ENCODE measurements at places on chromosomes 2 and 18.

- DNase-seq, result no peak
Measured at GRCh38 chr2:153575171-153575853, 96.8 kb upstream of the RPRM start.

- DNase-seq, result peak; percentile 65
Measured at GRCh38 chr2:54455563-54456361, at the start of gene SPTBN1. Gene SPTBN1, plus strand, starts transcription at chr2:54456327. Its CDS starts 70,092 bp downstream, at chr2:54526419.

- no peak for DNase-seq
Measured at GRCh38 chr18:64956465-64956864, 794.3 kb upstream of the CDH7 start.

DNA sequence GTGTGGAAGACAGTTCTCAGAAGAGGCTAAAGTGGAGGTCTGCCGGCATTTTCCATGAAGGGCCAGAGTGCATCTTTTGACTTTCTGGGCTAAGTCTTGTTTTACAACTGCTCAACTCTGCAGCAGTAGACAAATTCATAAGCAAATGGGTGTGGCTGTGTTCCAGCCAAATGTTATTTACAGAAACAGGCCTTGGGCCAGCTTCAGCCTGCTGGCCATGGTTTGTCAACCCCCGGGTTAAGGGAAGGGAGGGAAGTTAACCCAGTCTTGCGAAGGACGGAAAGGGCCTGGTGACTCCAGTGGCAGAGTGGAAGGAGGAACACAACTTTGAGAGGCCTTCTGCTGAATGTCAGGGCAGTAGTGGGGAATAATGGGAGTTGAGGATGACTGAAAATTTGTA is 34.3 kb upstream of the NCKAP5 start:
- no peak for DNase-seq

GRCh38 chr2:37582481-37583220 is 88.8 kb downstream of the CDC42EP3 start:
- no peak for DNase-seq

GRCh38 chr2:224025874-224026273 is 13.2 kb downstream of the SERPINE2 start:
- DNase-seq, result no peak

DNA sequence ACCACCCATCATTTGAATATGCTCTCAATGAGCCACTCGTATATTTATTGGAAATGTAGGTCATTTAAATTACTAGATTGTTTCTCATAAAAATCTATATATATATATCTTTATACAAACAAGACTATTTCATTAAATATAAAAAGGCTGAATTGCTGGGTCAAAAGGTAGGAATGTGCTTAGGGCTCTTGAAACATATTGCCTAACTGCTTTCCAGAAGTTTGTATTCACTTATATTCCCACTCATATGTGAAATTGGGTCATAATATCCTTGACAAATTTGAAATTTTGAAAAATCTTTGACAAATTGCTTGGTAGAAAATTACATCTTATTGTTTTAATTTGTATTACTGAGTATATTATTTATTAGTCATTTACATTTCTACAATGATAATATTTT is 999.8 kb upstream of the CDH2 start:
- DNase-seq, result no peak

GRCh38 chr18:76688724-76689472 is 133.5 kb upstream of the ZNF236 start:
- DNase-seq, result no peak

GRCh38 chr18:40911041-40911440 is 1044.0 kb upstream of the PIK3C3 start:
- no peak for DNase-seq

DNA sequence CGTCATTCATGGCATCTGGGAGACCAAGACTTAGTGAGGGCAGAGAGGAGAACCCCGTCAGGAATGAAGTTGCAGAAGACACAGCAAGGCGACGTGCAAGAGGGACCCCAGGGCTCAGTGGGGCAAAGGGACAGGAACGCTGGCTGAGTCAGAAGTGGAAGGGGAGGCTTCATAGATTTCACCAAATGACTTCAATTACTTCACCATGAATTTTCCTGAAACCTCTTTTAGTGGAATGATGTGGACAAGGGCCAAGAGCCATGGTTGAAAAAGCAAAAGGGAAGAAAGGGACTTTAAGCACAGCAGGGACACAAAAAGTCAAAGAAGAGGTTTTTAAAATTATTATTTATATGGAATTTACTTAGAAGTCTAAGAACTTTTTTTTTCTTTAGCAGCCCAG is 141.6 kb upstream of the PID1 start:
- no peak for DNase-seq

DNA sequence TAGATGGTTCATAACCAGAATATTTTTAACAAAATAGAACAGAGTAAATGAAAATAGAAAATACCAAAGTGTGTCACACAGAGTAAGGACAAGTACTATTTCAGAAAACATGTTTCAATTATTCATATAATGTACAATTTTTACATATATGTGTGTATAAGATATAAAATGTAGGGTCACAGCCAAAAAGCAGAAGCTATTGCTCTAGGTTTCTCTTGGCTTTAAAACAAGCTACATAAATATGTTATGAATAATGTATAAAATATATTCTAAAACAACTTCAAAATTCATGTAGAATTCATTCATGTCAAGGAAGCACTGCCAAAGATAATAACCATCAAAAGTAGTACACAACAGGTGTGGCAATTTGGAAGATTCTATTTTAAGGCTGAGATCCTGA is 218.2 kb downstream of the TTC32 start:
- DNase-seq, result no peak

GRCh38 chr2:85663594-85664565 is 4.1 kb downstream of the SFTPB start:
- DNase-seq, result no peak

- DNase-seq, result no peak
Measured at GRCh38 chr2:215764441-215765048, 248.8 kb downstream of the MREG start.

- DNase-seq, result no peak
Measured at GRCh38 chr18:22650247-22650646, 232.5 kb upstream of the CTAGE1 start.

DNA sequence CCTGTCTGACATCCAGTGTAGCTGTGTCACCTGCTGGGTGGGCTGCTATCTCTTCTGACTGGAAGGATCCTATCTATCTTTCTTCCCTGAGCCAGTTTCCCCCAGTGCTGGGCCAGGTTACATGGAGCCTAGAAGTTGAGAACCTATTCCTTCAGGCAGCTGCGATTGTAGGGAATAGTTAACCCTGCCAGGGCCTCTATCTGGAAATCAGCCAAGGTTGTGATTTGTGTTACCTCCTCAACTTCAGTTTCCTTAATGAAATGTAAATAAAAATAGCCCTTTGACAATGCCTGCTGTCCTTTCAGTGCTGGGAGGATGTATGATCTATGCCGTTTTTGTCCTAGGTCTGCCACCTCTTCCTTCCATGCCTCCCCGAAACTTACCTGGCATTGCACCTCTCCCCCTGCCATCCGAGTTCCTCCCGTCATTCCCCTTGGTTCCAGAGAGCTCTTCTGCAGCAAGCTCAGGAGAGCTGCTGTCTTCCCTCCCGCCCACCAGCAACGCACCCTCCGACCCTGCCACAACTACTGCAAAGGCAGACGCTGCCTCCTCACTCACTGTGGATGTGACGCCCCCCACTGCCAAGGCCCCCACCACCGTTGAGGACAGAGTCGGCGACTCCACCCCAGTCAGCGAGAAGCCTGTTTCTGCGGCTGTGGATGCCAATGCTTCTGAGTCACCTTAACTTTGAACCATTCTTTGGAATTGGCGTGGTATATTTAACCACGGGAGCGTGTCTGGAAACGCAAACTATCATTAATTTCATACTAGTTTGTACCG is 36.6 kb downstream of the GORASP2 start:
- no peak for DNase-seq

- DNase-seq, result no peak
Measured at GRCh38 chr2:191411472-191411871, 166.3 kb downstream of the MYO1B start.

- no peak for DNase-seq
Measured at GRCh38 chr2:207483477-207483876, 46.3 kb upstream of the CREB1 start.

- no peak for DNase-seq
Measured at GRCh38 chr2:142782942-142783443, 94.5 kb upstream of the KYNU start.

DNA sequence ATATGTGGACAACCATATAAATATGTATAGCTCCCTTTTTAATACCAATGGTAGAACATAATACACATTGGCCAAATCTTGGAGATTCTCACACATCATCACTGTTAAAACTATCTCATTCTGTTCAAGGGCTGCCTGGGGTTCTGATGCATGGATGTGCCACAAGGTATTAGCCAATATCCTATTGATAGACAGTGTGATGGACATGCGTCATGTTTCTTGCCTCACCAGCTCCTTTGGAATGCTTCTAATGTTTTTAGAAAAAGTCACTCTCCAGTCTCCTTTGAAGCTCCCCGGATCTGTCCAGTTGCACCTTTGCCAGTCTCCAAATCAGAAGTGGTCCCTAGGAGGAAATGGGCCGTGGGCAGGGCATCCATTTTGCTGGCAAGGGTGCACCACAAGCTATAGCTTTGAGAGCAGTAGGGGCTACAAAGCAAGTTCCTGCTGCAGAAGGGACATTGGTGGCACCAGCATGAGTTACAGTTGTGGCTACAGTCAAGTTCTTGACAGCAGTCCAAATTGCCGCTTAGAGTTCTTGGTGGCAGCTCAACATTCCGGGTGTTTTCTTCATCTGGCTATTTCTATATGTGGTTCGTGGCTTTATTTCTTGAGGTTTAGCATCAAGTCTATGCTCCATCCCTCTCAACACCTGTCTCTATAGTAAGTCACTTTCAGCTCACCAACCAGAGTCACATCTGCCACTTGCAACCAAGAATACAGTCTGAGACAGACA is 25.1 kb upstream of the ATRAID start:
- no peak for DNase-seq

DNA sequence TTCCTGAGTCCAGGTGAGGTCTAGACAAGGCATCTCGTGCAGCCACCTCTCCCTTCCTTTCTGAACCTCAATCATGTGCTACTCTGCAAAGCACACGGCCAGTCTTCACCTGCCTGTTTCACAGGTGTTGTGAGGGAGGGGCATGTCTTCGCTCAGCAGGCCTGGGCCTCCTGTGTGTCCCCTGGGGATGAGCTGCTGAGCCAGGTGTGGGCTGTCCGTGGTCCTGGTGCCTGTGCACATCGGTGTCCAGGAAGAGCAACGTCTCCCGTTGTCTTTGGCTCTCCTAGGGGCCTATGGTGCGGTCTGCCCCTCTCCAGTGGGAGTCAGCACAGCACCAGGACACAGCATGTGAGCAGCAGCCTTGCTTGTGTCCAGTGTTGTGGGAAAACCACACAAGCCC is 16.7 kb downstream of the ARHGEF4 start:
- DNase-seq, result no peak

GRCh38 chr2:43217228-43218154 is 8.9 kb downstream of the ZFP36L2 start:
- no peak for DNase-seq

DNA sequence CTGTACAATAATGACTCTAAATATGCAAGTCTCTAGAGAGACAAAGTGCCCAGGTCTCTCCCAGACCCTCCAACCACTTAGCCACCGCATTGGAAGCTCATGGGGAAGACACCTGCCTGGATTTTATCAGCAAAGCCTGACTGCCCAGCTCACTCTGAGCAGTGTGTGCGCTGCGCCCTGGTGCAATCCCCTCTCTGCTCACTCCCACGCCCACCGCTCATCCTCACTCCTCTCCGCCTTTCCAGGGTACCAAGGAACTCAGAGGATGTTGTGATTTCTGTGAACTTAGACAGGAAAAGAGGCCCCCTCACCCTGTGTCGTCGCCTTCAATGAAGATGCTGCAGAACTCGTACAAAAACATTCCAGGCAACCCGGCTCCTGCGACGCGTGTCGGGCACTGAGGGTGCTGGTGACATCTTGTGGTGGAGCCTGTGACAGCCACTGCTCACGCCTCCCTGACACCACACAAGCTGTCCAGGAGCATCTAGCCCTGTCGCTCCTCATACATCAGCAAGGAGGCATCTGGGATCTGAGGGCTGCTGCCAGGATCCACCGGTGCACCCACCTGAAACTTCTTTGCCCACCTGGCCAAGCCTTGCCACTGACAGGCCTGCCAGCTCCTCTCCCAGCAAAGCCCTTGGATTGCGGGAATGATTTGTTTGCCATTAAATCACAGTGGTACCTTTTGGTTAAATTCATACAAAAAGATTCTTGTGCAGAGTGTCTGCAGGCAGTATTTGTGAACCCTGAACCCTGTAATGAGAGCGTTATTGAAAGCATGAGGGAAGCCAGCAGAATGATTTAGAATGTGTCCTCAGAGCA is 220.4 kb downstream of the ZNF516 start:
- DNase-seq, result peak; percentile 18

DNA sequence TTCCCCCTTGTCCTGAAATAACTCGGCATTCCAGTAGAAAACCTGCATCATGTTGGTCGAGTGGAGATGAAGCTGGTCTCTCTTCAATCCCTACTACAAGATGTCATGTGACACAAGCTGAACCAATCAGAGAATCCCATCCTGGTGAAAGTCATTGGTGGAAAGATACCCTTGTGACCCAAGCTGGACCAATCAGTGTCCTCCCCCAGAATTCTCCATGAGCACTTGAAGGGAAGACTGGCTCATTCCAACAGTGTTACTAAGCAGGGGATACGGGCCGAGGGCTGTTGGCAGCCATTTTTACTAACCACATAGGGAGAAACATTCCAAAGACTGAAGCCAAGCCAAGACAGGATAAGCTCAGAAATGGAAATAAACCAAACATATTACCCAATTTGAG is 298.3 kb downstream of the ICOS start:
- DNase-seq, result no peak

DNA sequence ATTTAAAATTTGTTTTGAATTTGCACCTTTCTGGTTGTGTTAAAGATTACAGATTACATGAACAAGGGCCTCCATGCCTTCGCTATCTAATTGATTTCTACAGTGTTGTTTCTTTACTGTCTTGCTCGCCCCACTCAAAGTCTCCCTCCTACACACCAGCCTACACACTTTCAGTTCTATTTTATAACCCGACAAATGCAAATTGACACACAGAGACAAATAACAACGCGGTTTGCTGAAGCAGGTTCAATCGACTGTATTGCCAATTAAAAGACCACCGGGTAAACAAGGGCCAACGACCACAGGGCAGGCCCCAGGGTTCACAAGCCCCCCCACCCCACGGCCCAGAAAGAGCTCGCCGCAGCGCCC is 869 bp downstream of the STARD7 start:
- DNase-seq, result no peak

DNA sequence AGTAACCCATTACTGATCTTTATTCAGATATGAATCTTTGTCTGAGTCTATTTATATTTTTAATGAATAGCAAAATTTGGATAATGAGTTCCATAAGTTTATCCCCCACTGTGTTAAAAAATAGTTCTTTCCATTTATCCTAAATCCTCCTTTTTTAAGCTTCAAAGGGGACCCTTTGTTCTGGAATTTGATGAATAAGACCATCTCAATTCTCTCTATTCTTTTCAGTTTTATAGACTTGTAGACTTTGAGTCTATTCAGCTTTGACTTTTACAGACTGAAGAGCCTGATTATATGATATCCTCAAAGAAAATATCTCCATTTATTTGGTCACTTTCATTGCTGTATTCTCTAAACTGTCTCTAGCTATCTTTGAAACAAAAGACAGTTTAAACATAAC is 2146.1 kb upstream of the CELF4 start:
- no peak for DNase-seq

GRCh38 chr2:43675646-43676321 is 445 bp downstream of the C1GALT1C1L start:
- no peak for DNase-seq
